Right lung (tissue), 10 donors: ENCODE measurements at places on chromosomes 1 and 21. TPM values are rescaled to one million over a fixed set of nuclear protein-coding genes. Genes with fewer than 3 reads are reported as not detected.
A peak's percentile ranks its signal among the peaks of the same experiment; 100 is the strongest.

DNA sequence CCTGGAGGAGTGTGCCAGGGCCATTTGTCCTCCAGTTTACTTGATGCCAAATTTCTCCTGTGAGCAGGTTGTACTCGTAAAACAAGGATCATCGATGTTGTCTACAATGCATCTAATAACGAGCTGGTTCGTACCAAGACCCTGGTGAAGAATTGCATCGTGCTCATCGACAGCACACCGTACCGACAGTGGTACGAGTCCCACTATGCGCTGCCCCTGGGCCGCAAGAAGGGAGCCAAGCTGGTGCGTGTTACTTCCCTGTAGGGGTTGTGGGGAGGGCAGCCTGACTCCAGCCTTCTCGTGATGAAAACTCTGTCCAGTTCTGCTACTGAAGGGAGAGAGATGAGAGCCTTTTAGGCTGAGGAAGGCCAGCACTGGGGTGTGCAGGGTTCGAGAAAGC, 2.2 kb downstream of the RPS8 start:
- DNase-seq = no peak

GUK1 gene
- 144 TPM for polyA plus RNA-seq

DNA sequence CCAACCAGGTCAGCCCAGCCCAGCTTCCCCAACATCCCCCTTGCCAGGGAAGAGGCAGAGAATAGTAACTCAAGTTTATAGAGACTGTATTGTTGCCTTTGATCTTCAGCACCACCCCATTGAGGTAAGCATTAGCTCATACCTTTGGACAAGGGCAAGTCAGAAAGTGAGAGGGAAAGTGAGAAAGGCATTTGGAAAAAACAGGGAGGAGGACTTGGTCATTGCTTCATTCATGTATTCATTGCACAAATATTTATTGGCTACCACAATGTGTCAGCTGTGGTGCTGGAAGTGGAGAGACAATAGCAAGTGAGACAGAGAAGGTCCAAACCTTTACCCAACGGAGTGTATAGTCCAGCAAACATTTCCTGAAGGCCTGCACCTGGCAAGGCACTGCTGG, 561.2 kb downstream of the KIF26B start:
- DNase-seq = no peak

GRCh38 chr1:59689730-59690129, 125.0 kb upstream of the HOOK1 start:
- no peak for DNase-seq

GRCh38 chr1:96519851-96520578, 201.6 kb upstream of the PTBP2 start:
- DNase-seq = no peak

DNA sequence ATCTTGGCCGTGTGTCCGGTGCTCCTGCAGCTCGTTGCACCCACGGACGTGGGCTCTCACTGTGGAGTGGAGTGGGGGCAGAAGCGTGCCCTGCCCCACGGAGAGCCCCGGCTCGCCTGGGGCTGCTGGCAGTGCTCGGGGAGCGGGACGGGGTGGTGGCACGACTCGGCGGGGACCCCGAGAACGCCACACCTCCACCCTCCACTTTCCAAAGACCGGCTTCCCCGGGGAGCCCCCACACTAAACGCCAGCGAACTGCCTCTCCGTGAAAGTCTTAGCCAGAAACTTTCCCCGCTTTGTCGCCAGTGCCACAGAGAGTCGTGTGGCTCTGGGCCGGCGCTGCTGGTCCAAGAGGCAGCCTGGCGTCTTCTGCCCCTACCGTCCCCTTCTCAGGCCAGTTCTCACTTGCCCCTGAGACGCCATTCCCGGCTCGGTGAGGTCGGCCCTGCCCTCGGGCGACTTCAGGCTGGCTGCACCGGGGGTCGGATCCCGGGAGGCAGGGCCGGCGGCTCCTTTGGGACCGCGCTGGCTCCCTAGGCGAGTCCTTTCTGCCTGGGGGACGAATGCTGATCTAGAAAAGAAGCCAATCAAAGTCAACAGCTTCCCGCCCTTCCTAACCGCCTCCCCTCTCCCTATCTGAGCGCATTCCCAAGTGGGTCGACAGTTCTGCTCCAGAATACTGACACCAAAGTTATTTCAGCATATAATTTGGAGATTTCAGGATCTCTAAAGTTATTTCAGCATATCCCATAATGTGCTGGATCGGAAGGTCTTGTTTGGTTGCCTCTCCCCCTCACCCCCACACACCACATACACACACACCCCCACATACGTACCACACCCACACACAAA, 2.6 kb upstream of the SAMD13 start:
- peak; percentile 51 for DNase-seq

FBLIM1 gene
- polyA plus RNA-seq = 72.9 TPM

GRCh38 chr1:205920159-205920558, 23.1 kb downstream of the SLC26A9 start:
- DNase-seq = peak; percentile 77

DNA sequence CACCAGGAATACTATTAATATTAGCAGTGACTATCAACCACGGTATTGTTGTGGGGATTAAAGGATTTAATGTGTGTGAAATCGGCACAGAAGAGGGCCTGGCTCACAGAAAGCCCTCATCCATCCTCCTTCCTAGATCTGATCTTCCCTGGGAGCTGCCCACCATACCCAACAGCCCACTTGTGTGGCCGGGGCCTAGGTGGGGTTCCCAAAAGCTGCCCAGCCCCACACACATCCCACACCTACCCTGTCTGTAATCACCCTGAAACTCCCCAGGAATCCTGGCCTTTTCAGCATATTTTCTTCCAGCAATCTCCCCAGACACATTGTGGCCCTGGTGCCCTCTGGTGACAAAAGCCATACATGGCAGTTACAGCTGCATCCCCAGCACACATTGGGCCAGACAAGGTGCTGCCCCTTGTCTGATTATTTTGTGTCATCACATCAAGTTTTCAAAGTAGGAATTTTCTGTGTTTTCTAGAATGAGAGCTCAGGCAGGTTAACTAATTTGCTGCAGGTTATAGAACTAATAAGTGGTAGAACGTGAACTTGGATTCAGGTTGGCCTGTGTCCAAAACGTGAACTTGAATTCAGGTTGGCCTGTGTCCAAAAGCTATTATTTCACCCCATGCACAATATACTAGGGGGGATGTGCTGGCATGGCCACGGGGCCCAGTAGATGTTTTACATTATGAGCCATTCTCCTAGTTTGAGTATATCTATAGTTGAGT, 5.3 kb upstream of the SLC6A9 start:
- peak; percentile 67 for DNase-seq

DNA sequence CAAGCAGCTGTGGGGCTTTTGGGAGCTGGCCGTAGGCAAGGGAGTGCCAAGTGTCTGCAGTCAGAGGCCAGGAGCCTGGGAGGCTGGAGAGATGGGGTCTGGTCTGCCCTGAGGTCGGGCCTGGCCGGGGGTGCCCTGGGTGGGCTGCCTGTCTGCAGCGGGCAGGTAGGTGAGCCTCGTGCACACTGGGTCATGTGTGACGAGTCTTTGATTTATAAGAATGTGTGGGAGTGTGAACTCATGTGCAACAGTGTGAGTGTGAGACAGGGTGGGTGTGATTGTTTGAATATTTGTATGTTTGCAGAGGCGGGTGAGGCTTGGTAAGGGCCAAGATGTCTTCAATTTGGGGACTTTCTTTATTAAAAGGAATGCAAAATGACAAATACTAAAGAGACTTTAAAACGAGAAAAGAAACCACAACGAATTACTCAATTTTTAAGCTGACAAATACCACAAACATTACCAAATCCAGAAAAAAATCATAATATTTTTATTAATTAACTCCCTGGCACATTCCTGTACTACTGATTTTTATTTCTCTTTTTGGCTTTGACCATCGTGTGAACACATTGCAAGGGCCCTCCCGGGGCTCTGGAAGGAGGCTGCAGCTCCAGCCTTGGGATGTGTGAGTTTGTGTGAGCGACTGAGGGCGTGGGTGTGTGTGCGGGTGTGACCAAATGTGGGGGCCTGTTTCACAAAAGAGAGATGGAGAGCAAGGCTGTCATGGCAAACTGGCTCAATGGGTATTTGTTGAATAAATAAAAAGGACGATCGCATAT, 110.3 kb upstream of the WNT4 start:
- DNase-seq = no peak

GRCh38 chr1:167706931-167707877, 14.6 kb upstream of the MPZL1 start:
- DNase-seq = no peak

- DNase-seq = no peak
These were observed 101.6 kb downstream of the BRINP3 start for GRCh38 chr1:190376044-190376443.

GRCh38 chr1:63976006-63976405, 202.2 kb downstream of the ROR1 start:
- DNase-seq = no peak

DNA sequence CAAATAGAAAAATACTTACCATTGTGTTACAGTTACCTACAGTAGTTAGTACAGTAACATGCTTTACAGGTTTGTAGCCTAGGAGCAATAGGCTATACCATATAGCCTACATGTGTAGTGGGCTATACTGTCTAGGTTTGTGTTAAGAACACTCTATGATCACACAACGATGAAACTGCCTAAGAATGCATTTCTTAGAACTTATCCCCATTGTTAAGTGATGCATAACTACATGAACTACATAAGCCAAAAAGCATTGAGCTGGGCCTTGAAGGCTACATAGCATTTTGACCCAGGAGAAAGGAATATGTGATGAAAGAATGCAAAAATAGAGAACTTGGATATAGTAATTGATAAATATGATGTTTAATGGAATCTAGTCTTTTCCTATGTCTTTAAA, 46.4 kb upstream of the JUN start:
- no peak for DNase-seq

DNA sequence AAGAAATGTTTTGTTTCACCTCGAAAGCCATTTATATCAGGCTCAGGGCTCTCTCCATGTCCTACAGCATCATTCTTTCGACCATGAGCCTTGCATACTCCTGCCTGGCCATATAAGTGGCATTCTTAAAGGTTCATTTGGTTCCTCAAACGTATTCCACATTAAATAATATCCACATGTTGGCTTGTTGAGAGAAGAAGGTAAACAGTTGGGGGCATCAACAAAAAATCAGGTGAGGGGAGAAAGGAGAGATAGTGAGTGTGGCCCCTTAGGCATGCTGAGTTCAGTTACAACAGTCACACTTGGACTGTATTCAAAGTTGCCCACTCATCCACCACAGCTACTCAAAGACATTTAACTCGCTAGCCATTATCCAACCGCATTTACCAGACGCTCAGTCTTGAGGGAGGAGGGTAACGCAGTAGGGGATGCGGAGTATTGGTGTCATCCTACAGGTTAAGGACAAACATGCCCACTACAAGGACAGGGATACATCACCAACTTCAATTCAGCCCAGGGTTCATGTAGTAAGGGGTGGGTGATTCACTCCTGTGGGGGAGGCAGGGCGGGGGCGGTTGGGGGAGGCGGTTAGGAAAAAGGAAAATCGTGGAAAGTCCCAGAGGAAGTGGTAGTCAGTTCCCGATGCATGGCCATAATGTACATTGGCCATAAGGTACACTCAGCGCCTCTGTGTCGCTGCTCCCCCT, 1.4 kb downstream of the ZNF697 start:
- DNase-seq = no peak

- no peak for DNase-seq
These were observed 53.1 kb upstream of the USH2A start for GRCh38 chr1:216476341-216476740.

LRRC71 gene
- polyA plus RNA-seq = 5.6 TPM

CAPN8 gene
- 2.2 TPM for polyA plus RNA-seq

- DNase-seq = no peak
These were observed 149.4 kb upstream of the CAMK1G start for GRCh38 chr1:209434066-209434465.

LMX1A gene
- polyA plus RNA-seq = not detected

DNA sequence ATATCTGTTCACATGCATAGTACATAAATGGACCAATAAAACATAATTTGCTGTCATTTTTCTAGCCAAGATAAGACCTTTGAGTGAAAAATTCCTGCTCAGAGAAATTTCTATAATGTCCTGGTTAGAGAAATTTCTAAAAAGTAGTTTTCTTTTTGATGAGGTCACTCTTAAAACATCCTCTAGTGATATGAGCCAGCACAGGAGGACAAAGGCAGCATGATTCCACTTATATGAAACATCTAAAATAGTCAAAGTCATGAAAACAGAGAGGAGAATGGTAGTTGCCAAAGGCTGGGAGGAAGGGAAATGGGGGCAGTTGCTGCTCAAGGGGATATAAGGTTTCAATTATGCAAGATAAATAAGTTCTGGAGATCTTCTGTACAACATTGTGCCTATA, 239.4 kb downstream of the BACH1 start:
- no peak for DNase-seq
